ENCODE measurements at places on chromosomes 6 and 20.

DNA sequence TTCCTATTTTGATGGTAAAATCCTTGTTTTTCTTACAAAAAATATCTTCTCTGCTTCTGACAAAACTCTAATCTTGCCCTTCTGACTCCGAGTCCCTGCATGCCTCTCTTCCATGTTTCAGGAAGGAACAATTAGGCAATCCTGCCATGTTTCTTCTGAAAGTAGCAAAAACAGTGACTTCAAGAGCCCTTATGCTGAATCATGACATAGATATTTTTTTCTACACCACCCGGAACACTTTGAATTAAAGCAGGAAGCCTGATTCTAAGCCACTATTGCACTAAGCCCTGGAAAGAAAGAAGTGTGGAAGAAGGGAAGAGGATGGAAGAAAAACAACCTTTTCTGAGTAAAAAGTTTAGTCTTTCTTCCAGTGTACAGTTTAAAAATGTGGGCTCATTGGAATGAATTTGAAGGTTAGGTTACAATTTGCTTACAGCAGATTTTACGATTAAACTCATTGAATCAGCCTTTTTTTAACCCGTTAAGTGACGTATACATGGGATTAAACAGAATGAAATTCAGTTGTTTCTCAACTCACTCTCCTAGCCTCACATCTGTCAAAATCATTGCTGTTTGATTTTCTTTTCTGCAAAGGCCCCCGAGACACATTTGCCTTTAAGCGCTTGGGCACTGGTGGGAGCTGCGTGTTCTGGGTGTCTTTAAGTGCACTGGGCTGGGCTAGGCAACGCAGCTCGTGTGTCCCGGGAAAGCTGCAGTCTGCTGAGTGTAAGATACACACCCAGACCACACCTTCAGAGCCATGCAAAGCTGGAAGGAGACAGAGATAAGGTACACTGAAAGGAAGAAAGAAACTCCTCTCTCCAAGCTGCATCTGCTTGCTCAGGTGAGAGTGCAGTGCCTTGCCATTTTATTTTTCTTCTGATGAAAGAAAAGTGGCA lies 159.4 kb upstream of the CITED2 start:
- DNase-seq, result peak; percentile 54

DNA sequence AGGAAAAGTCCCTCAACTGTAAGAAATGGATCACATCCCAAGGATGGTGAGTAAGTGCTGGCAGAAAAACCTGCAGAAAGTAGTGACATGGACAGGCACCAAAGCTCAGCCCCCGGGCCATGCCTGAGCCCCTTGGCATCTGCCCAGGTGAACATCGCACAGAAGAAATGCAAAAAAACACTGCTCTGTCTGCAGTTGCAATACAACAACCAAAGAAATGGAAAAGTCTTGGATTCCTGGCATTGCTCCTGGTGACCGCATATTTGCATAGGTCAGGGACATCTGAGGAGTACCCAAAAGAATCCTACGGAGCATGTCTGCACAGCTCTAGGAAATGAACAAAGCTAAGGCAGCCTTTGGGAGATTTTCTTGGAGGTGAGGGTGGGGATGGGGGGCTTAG lies 63.1 kb upstream of the PTPRT start:
- no peak for DNase-seq

DNA sequence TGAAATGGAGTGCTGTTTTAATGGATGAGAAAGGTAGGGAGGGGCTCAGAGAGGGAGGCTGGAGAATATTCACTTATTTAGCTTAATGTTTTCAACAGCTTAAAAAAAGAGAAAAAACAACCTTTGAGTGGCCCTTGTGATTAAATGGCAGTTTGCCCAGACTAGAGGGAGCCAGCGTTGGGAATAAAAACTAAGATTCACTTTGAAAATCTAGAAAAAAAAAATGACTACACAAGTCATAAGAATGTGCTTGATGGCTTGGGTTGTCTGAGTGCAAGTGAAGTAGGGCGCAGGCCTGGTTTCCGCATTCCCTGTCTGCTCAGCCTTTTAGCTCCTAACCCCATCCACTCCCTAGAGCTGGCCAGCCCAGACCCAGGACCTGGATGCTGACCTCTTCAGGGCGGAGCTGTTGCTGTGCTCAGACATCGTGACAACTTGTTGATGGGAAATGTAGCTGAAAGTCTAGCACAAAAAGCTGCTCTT lies 28.9 kb downstream of the UTRN start:
- DNase-seq, result no peak

GRCh38 chr6:12848964-12849808 lies 132.6 kb downstream of the PHACTR1 start:
- no peak for DNase-seq

GRCh38 chr6:157323966-157324300 lies 614 bp upstream of the TMEM242 start:
- peak; percentile 71 for DNase-seq

- DNase-seq, result peak; percentile 59
These were observed 1.5 kb downstream of the ARID1B start for GRCh38 chr6:156778454-156779205.

- no peak for DNase-seq
These were observed 494.6 kb upstream of the ID4 start for GRCh38 chr6:19342616-19343015.

DNA sequence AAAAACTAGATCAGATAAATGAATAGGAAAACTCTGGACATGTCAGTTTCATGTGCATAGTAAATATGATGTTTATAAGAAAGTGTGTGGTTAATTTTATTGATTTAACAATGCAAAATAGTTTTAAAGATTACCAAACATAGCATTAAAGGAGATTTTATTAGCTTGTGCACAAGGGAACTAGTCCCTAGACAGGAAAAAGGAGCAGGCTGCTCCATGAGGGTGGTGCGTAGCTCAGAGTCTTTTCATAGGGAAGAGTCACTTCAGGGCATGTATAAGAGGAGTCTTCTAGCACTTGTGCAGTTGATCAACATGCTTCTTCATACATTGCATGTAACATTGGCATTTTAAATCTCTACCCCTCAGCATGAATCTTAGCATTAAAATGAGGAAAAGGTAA lies 835.8 kb downstream of the GRIK2 start:
- DNase-seq, result no peak

DNA sequence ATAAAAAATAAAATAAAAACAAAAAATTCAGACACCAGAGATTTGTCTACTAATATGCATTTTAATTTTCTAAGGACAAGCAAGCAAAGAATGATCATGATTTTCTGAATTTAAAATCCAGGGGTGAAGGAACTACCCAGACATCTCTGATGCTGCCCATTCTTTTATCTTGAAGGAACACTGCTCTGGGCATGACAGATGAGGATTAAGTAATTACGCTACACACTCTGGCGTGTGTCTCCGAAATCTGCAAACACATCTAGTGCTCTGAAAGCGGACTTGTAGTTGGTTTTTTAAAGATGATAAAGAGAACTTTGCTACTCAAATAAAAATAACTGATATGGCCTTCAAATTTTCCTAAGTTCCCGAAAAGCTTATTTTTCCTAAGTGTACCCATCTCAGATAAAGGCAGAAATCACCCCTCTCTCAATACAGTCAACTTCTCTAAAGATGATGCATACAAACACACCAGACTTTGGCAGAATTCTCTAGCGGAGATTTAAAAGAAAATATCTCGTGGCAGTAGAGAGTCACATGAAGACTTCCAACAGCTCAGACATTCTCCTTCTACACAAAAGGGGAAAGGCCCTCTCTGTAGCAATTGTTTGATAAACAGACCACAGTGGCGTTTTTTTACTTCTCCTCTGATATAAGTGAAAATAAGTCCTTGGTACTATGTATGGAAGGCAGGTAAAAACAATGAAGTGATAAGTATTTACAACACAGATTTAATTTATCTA lies 133.8 kb downstream of the BACH2 start:
- DNase-seq, result no peak

DNA sequence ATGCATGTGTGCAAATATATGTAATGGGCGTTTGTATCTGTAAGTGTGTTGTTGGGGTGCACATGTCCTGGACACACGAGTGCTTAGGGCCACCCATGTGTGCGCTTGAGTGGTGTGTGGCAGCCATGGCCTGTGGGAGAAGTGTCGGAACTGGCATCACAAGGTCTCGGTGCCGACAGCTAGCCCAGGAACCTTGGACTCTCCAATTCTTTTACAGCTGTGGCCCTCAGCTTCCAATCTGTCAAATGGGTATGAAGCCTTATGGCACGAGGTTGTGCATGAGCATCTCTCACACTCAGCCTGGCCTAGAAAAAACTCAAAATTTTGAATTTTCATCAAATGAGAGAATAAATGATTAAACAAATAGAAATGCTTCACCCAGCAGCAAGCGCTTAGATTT lies 42.0 kb downstream of the SPDEF start:
- DNase-seq, result no peak

DNA sequence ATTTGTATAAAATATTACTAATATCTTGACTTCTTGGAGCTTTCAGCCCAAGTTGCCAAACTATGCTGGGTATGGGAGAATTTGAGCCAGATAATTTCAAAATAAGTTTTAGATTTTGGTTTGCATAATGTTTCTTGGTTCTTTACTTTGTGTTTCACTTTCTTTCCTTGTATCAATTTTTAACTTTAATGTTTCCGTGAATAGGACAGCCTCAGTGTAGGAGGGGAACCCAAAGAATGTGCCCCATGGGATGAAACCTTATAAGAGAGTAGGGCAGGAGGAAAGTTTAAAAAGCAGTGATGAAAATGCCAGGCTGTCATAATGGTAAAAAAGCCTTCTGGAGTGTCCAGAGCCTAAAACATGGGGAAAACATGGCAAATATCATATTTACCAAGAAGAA lies 252.4 kb upstream of the IRAK1BP1 start:
- DNase-seq, result no peak

DNA sequence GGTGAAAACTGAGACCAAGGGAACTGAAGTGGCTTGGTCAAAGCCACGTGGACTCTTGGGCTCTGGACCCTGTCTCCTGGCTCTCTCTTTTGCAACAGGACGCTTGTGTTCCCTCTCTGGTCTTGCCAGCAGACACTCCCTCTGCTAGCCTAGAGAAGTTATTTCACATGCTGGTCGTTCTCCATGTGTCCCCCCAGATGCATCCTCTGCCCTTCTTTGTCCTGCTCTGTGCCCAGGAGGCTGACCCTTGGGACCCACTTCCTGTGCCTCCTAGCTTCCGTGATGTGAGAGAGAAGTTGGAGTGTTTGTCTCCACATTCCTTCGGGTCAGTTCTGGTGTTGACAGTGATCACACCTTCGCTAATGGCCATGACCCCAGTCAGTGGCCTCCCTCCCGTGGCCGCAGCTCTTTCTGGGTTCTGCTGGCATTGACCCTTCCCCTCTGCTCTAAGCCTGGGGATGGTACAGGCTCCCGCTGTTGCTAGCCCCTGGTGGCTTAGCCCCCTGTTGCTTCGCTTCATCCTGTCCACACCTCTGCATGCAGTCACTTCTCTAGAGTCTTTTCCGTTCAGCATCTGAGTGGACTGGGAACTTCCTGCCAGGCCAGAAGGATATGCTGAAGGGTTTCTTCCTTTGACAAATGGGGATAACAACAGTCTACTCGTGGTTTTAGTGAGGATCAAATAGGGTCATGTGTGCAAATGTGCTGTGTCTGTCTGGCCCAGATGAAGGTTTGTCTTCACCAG lies 70.1 kb upstream of the BMP2 start:
- DNase-seq, result no peak

DNA sequence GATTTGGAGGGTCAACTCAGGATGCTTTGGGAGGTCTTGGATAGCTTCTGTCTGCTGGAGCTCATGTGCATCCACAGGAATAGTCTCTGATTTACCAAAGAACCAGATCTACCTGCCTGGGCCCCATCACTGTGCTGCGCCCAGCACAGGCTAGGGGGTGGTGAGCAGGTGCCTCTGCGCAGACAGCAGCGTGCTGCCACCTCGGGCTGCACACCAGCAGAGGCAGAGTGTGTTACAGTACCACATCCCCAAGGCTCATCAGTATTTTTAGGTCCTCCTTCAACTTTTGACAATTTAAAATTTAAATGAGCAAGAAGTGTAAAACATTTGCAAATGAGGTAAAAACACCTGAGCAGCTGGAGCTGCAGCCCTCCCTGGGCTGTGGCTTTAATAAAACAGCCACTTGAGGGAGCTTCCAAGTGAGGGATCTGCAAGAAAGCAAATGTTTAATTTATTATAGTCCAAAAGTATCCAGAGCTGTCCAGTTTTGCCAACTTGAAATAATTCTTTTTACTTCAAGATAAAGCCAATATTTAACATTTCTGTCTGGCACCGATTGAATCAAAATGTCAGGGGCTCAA lies 324.9 kb downstream of the ZFAND3 start:
- DNase-seq, result no peak

GRCh38 chr20:17562804-17563305 lies 7.0 kb upstream of the DSTN start:
- DNase-seq, result no peak

DNA sequence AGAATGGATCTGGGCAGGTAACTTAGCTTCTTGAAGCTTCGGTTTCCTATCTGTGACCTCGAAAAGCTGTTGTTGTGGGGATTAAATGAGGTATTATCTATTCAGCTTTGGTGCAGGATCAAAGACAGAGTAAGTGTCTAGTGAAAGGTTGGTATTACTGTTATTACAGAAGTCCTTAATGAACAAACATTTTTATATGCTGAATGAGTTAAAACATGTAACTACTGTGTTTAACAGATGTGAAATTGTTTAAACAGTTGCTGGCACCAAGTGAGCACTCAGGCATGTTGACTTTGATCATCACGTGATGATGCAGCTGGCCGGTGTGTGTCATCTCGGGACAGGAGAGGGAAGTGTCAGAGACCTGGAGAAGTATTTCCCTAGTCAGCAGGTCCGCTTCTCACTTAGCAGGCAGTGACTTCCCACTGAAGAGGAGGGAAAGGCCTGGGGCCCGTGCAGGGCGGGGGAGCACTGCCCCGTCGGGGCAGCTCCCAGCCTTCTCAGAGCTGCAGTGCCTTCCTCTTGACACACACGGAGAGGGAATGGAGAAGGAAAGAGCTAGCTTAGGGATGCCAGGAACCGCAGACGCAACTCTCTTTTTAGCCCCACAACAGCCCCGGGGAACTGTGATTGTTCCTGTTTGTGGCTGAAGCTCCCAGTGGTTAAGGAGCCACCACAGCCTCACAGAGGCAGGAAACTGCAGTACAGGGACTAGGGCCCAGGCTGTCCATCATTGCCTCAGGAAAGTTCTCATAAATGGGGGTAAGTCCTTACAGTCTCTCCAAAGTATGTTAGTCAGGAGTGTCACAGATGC lies 18.0 kb downstream of the TUBB2A start:
- DNase-seq, result peak; percentile 93

DNA sequence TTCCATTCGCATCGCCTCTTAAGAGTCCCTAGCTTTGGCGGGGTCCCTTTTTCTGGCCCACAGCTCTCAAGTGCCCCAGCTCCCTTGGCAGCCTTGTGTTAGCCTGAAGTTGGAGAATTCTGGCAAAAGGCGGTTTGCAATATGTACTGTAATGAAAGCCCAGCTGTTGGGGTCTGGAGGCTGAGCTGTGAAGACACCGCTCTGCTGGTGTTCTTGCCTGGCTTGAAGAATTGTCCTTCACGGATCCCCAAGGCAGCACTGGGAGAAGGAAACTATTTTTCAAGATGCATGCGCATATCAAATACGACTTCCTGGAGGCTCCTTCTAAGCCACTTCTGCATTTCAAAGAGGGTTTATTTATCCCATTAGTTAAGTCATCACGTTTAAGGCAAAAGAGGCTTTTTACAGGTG lies 21.4 kb upstream of the CITED2 start:
- DNase-seq, result peak; percentile 45

GRCh38 chr6:169938731-169939130 lies 187.3 kb downstream of the ERMARD start:
- DNase-seq, result no peak

- DNase-seq, result no peak
These were observed 10.7 kb upstream of the EDN1 start for GRCh38 chr6:12279322-12280091.

GRCh38 chr20:43914311-43915210 lies at the start of gene TOX2:
TOX2 (plus strand) TSS chr20:43914852; CDS start chr20:43914892, 40 bp downstream.
- no peak for DNase-seq

- DNase-seq, result no peak
These were observed 62.0 kb upstream of the MAP3K7 start for GRCh38 chr6:90648873-90649272.

GRCh38 chr20:24531631-24532419 lies 62.4 kb downstream of the SYNDIG1 start:
- DNase-seq, result no peak
